ENCODE measurements at places on chromosomes 1 and 21.

DNA sequence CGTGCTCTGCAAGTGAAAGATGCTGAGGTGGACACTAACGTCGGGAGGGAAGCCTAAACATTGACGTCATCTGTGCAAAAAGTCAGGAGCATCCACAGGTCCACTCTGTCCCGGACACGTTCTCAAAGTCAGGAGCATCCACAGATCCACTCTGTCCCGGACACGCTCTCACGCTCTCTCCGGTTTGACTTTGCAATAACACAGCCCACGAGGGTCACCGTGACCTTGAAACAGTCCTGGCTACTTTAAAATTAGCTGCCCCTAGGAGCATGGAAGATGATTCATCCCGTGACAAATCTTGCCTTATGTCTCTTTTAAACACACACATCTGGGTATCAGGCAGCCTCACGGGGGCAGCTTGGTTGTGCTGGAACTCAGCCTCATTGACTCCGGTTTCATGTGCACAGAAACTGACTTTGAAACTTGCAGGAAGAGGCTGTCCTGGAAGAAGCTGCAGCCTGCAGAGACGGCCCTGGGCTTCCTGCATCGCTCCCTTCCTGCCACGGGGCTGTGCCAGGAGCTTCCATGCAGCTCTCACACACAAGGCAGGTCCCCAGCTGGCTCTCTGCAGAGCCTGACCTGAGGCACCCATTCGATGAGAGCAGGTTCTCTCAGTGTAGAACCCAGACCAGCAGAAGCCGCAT, 18.1 kb upstream of the COL18A1 start:
- DNase-seq = no peak

GRCh38 chr1:117652421-117652820, 46.6 kb downstream of the TENT5C start:
- DNase-seq = no peak

- no peak for DNase-seq
Observed at GRCh38 chr1:100942304-100943046, 46.6 kb downstream of the SLC30A7 start.

DNA sequence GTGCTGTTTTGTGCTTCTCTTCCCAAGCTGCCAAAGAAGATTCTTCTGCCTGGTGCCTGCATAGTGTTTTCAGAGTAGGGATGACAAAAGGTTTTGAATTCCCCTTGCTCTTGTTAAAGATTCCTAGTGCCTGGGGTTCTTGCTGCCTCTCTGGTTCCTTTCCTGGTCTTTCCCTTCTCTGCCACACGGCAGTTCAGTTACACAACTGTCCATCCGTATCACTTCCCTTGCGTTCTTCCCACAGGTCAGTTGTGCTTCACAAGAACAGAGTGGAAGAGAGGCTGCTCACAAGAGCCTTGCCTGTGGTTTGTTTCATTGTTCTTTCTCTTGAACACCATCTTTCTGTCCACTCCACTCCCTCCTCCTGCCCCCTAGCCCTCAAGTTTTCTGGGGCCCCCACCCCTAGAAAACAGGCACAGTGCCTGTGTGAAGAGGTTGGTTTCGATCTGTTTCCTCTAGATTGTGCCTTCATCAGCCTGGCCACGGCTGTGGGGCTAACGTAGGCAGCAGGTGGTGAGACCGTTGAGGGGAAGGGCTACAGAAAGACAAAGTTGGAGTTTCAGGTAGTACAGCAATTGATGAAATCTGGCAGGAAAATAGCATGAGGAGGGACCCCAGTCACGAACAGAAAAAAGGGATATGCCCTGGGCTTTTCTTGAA, 5.8 kb downstream of the VASH2 start:
- no peak for DNase-seq

- DNase-seq = no peak
Observed at GRCh38 chr1:43309405-43310025, 8.7 kb downstream of the TIE1 start.

DNA sequence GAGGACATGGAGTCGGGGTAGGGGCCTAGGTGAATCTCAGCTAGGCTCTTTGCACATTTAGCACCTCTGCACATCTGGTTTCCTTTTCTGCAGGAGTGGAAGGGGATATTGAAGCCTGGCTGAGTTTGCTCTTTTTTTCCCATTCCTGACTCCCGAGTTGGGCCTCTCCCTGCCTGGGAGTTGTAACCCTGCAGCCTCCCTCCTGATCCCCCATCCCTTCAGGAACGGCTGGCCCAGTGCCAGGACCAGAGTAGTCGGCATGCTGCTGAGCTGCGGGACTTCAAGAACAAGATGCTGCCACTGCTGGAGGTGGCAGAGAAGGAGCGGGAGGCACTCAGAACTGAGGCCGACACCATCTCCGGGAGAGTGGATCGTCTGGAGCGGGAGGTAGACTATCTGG, 836 bp downstream of the OLFML3 start:
- no peak for DNase-seq

DNA sequence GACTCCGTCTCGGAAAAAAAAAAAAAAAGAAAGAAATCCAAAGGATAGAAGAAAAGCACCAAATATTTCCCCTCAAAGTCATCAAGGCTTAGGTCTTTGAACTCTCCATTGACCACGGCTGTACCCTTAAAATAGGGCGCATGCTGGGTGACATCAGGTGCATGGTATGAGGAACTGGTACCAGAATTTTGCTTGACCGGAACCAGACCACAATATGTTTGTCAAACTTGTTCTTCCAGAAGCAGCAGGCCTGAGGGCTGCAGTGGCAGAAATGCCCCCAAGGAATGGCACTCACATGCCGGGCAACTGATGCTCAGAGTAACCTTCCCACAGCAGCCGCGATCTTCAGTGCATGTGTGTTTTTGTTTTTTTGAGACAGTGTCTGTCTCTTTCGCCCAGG, 21.0 kb downstream of the RCC1 start:
- DNase-seq = no peak

DNA sequence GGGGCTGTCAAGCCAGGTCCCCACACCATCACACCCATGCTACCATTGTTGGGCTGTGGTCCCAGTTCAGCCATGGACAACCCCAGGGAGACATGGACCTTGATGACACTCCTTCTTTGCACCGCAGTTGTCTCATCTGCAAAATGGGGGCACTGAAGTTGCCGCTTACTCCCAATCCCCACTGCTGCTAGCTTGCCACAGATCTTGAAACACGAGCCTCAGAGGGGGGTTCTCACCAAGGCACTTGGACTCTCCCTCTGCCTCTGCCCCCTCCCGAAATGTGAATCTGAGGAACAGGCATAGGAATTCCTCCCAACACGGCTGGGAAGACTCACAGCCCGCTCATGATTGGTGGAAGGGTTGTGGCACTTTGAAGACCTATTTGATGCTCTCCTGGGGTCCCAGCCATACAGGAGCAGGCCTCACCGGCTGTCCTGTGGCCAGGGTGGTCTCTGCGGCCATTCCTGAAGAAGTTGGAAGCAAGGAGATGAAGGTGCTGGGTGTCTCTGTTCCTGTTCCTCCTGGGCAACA, 31.1 kb downstream of the RUNX3 start:
- no peak for DNase-seq

GRCh38 chr1:237590386-237590785, 300.3 kb downstream of the ZP4 start:
- DNase-seq = no peak

GRCh38 chr1:8947127-8947691, 1.5 kb downstream of the CA6 start:
- peak; percentile 51 for DNase-seq

DNA sequence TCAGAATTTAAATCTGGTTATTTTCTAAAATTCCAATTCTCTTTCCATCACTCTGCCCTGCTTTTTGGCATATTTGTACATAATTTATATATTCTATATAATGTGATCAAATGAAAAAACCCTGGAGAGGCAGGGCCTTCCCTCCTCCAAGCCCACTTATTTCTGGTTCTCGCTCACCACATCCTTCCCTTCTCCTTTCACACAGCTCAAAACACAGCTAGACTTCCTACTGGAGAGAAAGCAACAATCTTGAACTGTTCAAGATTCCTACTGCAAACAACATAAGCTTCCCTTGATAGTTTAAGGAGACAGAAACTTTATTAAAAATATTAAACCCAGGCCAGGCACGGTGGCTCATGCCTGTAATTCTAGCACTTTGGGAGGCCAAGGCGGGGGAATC, 7.6 kb upstream of the AIM2 start:
- peak; percentile 36 for DNase-seq

DNA sequence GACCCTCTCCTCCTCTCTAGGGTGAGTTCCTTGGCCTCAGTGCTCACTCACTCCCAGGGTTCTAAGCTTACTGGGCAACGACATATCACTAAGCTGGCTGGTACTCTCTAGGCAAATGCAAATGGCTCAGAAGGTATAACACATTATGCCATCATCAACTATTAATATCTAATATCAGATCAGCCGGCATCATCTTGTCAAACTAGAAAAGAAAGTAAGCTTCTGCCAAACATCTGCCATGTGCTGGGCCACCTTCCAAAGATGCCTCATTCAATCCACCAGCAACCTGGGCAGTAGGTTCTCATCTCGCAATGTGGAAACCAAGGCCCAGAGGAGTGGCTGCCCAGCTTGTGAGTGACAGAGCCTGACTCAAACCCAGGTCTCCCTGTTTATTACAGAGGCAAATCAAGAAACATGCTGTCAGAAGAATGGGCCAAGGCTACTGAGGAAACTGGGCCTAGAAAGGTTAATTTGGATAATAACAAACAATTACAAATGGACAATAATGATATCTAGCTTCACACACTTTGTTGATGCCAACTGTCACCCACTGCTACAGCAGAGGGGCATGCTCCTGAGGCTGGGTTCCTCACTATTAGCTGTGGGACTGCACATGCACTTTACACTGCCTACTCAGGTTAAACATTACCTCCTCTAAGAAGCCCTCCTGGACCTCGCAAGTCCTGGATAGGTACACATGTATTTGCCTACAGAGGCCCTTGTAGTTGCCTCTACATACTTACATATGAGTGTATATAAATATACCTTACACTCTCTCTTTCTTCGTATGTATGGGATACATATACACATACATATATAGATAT, 183.3 kb upstream of the JUN start:
- no peak for DNase-seq

DNA sequence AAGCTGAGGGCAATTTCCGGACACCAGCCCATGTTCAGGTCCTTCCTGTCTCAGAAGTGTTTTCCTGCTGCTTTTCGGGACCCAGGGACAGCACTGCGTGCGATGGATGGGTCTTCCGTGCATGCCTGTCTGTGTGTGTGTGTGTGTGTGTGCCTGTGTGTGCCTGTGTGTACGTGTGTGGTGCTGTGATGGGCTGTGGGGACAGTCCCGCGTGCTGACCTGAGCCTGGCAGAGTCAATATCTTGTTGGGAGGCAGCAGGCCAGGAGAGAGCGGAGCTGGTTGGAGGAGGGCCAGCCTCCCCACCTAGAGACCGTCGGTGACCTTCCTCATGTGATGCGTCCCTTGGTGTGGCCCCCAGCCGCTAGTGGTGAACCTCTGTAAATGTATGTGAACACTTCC, 13.7 kb downstream of the SKI start:
- DNase-seq = no peak

DNA sequence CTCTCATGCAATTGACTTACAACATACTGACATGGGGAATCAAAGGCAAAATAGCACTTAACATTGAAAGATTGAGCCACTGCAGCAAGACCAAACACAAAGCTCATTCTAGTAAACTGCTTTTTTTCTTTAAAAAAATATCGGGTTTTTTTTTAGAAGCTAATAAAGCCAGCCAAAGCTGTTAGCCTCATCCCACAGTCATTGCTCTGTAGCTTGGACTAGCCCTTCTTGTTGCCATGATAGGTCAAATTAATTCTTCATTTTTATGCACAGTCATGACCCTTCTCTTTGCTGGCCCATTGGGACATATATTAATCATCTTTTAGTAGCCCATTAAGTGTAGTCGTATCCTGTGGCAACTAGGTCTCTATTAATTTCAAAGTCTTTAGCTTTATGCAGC, 231.3 kb downstream of the ADGRL2 start:
- no peak for DNase-seq

GRCh38 chr1:156487862-156488261, 12.7 kb downstream of the MEF2D start:
- no peak for DNase-seq

- DNase-seq = no peak
Observed at GRCh38 chr1:246416261-246416660, 90.8 kb downstream of the SMYD3 start.

DNA sequence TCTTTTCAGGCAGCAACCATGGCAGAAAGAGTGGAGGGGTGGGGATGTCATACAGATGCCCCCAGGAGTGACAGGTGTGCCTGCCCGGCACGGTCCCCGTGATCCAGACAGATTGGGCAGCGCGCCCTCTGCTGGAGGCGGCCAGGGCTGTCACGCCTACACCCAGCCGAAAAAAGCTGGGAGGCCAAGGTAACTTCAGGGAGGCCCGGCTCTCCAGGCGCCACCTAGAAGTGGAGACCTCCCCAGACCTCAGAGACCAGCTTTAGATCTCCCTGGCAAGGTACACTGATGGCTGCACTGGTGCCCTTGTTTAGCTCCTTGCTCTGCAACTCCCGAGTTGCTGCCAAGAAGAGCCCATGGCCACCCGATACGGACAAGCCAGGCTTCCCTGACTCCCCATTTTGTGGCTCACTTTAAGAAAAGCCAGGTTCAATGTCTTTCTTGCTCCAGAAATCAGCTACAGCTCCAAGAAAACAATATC, 6.6 kb downstream of the GOLT1A start:
- DNase-seq = peak; percentile 10

- no peak for DNase-seq
Observed at GRCh38 chr1:164337394-164337793, 221.6 kb upstream of the PBX1 start.
